H9 (cell line): ENCODE measurements at places on chromosomes 4 and X.

- no peaks in the 10 kb centered on the region for H3K36me3 ChIP-seq
- no peak overlapping the region for H3K4me3 ChIP-seq
- no peak for DNase-seq
- H3K27me3 ChIP-seq = no peaks in the 10 kb centered on the region
- H3K4me1 ChIP-seq = no peaks in the 10 kb centered on the region
These were observed 92.3 kb downstream of the PSAPL1 start for GRCh38 chr4:7342223-7343080.

DNA sequence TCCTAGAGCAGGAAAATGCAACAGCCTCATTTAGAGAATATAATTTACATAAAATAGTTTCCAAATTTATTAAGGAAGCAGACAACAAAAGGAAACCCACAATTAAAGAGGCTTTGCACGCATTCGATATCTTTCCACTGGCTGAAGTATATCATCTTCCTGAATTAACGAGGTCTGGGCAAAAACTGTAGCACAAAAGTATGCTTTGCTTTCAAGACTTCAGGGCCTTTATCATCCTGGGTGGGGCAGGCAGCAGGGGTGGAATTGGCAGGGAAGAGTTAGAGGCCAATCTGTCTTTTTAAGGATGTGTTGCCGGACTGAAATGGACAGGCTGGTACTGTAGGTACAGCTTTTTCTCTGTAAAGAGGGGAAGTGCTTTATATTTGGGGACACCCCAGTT, 17.0 kb upstream of the STX18 start:
- DNase-seq = no peak
- H3K4me1 ChIP-seq = peaks cover 4% of the 10 kb centered on the region; the same call in 1 of the 2 replicates
- peaks cover 9% of the 10 kb centered on the region; the same call in 2 of the 3 replicates for H3K36me3 ChIP-seq
- no peak overlapping the region for H3K27ac ChIP-seq

DNA sequence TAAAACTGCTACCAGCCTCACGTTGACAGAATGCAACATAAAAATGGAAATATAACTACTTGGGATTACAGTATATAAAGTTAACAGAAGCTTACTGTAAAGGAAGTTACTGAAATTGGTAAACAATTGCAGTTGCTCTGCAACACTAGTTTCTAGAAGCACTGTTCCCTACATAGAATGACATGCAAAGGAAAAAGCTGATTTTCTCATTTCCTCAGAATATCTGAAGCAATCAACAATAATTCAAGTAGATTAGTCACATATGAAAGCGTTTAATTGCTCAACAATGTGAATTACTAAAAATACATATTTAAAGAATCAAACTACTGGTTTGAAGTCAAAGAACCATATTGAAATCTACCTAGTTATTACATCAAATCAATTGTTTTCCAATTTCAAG, 31.8 kb downstream of the PDGFC start:
- no peaks in the 10 kb centered on the region for H3K4me1 ChIP-seq
- DNase-seq = no peak
- H3K27ac ChIP-seq = no peak overlapping the region

- no peaks in the 10 kb centered on the region; the same call in 1 of the 2 replicates for H3K27me3 ChIP-seq
- H3K36me3 ChIP-seq = peaks cover 4% of the 10 kb centered on the region
- no peak overlapping the region for H3K4me3 ChIP-seq
- no peaks in the 10 kb centered on the region for H3K4me1 ChIP-seq
These were observed 201.9 kb upstream of the BOD1L1 start for GRCh38 chr4:13829457-13829856.

GRCh38 chr4:138736362-138736761, 279.2 kb upstream of the NOCT start:
- no peaks in the 10 kb centered on the region for H3K4me1 ChIP-seq
- no peak overlapping the region for H3K27ac ChIP-seq
- no peak overlapping the region for H3K4me3 ChIP-seq
- H3K27me3 ChIP-seq = no peaks in the 10 kb centered on the region
- no peak for DNase-seq

GRCh38 chr4:7296661-7297335, 104.5 kb downstream of the SORCS2 start:
- no peak overlapping the region for H3K27ac ChIP-seq
- H3K4me3 ChIP-seq = no peak overlapping the region
- DNase-seq = no peak
- H3K27me3 ChIP-seq = no peaks in the 10 kb centered on the region

DNA sequence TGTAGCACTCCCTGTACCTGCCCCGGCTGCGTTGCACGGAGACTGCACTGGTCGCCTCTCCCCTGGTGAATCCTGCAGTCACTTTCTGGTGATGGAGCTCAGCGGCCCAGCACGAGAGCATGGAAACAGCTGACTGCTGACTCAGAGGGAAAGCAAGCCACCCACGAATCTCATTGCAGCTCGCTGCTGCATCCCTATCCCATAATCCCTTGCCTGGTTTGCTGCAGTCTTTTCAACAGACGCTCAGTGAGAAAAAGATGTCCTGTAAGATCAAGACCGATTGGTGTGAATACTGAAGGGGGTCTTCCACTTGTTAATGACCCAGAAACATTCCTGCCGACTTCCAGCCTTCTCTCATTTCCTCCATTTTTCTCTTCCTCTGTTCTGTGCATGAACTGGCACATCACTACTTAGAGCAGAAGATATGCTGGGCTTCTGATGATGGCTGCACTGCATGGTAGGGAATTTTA, 52.9 kb downstream of the TRIM2 start:
- peak; percentile 77 for DNase-seq
- H3K4me3 ChIP-seq = no peak overlapping the region
- H3K36me3 ChIP-seq = peaks cover 3% of the 10 kb centered on the region
- peak overlapping the region; percentile 91 for H3K27ac ChIP-seq
- peaks cover 9% of the 10 kb centered on the region; the same call in 1 of the 2 replicates for H3K4me1 ChIP-seq

- H3K4me1 ChIP-seq = no peaks in the 10 kb centered on the region
- H3K27ac ChIP-seq = no peak overlapping the region
- no peak for DNase-seq
- H3K27me3 ChIP-seq = no peaks in the 10 kb centered on the region
- no peaks in the 10 kb centered on the region for H3K36me3 ChIP-seq
These were observed 847 bp upstream of the UGT2A2 start for GRCh38 chr4:69640289-69640688.

DNA sequence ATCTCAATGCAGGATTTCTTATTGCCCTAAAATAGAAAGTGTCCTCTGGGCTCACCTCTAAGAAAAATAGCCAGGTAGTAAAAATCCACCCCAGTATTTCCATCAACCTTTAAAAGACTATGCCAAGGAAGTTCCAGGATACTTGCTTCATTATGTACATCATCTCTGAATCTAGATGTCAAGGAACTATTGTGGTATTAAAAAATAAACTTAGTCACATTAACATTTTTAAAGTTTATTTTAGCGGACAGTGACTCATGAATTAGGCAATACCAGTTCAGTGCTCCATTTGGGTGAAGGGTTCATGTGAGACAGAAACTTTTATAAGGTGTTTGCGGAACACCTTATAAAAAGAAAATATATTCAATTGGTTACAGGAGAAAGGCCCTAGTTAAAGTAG, 209.2 kb downstream of the ADAM29 start:
- H3K27ac ChIP-seq = no peak overlapping the region
- DNase-seq = no peak
- H3K27me3 ChIP-seq = no peaks in the 10 kb centered on the region
- no peaks in the 10 kb centered on the region; the same call in 2 of the 3 replicates for H3K36me3 ChIP-seq

- H3K4me1 ChIP-seq = no peaks in the 10 kb centered on the region
- H3K27ac ChIP-seq = no peak overlapping the region
- no peaks in the 10 kb centered on the region for H3K27me3 ChIP-seq
- H3K4me3 ChIP-seq = no peak overlapping the region
- no peak for DNase-seq
These were observed 67.4 kb downstream of the RASGEF1B start for GRCh38 chr4:81404294-81404693.

DNA sequence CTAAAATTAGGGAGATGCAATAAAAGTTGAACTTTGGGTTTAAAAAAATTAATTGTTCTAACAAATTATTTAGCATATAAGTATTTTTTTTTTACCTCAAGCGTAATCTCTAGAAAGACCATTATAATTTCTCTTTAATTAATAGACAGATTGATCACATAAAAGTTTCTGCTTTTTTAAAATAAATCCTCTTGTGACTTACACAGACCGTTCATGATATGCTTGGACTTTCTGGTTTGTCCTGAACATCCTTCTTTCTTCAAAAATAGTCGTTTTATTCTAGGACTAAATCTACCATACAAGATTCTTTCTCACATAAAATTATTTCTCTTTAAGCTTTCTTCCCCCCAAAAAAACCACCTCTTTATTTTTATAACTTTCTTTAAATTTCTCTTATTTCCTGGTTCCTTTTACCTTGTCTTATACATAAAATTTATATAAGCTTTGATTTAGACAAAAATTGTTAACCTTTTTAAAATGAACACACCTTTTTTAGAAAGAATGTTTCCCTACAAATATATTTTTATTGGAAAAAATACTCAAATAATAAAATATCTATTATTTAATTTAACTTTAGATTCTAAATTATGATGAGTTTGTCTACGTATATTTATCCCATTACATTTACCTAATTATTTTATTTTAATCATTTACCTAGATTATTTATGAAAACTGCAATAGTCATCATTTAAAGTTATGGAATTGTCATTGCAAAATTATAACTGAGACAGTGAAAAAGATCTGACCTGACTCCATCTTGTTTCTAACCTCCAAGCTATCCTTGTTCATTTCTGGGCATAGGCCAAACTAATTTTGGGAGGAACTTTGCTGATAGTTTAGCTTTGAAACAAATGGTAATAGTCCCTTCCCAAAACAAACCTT, 37.6 kb downstream of the PGRMC2 start:
- H3K36me3 ChIP-seq = peaks cover 18% of the 10 kb centered on the region
- no peak overlapping the region for H3K4me3 ChIP-seq
- DNase-seq = no peak
- no peaks in the 10 kb centered on the region for H3K27me3 ChIP-seq
- H3K27ac ChIP-seq = no peak overlapping the region
